ENCODE measurements at places on chromosomes 12 and 14.
A peak's percentile ranks its signal among the peaks of the same experiment; 100 is the strongest.

DNA sequence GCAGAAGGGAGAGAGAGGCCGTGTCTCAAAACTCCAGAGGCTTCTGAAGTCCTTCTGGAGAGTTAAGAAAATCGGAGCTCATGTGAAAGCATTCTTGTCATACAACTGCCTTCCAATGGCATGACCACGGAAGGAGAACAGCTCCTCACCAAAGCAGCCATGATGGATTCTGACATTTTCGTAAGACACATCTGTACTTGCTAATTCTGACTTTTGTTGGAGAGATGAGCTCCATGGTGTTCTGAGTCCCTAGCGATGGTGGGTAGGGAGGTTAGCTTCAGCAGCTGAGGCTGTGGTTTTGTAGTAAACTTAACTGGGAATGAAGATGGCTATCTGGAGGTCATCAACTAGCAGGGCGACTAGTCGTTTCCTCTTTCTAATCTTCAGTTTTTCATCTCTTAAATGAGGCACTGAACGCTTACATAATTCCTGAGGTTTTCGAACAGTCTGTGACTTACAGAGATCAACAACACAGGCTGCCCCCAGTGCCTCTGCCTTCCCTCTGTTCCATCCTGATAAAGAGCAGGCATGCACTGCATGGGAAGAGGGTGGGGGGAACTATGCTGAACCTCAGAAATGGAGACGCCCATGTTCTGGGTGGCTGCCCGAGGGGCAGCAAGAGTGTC lies 28.6 kb upstream of the DICER1 start:
- no peak for DNase-seq

DNA sequence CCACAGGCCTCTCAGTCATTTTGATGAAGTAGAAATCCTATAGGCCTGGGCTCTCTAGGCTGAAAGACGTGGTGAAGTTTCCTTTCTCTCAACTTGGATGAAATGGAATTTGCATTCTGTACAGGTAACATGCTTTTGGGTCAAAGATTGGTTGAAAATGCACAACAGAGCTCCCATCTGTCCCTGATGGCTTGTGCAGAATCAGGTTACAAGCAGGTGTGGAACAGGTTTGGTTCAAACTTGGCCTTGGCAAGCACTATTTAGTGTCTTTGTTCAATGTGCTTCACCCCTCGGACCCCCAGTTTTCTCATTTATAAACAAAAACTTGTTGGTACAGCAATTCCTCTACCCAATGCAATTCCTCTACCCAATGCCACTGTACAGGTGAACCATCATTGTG lies 1493.0 kb downstream of the AACS start:
- DNase-seq = no peak

GRCh38 chr12:4771960-4772566 lies 51.9 kb downstream of the GALNT8 start:
- DNase-seq = no peak

DNA sequence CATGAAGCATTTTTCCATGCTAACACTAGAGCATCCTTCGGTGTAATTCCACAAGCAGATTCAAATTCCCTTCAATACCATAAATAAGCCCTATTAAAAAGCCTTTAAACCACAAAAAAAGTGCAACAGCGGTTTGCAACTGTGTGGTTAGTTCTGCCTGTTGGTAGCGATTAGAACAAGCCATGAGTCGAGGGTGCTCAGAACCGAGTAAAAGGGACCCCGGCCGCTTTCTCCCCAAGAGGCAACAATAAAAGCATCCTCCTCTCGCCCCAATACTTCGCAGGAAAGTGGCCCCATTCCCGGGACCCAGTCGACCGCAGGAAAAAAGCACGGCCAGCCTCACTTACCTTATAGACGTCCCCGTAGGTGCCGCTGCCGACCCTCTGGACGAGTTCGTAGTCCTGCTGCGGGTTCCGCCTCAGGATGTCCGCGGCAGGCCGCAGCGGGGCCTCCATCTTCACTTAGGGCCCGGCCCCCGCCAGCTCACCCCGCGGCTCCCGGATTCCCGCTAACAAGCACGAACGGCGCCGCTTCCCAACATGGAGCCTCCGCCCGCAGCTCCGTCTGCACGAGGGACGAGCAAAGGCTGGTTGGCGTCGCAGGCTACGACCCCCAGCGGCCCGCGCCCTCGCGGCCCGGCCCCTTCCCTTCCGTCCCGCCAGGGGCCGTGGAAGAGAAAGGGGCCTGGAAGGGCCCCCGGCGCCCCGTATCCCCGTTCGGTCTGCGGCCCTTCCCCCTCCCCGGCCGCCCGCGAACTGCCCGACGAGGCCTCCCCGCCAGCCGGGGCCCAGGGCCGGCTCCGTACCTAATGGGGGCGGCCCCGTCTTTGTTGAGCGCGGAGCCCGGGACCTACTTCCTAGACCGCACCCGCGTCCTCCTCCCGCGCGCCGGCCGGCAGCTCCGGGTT lies 521 bp downstream of the MAP4K5 start:
- DNase-seq = peak; percentile 9

GRCh38 chr12:55957106-55957859 lies 8.6 kb downstream of the PMEL start:
- no peak for DNase-seq

DNA sequence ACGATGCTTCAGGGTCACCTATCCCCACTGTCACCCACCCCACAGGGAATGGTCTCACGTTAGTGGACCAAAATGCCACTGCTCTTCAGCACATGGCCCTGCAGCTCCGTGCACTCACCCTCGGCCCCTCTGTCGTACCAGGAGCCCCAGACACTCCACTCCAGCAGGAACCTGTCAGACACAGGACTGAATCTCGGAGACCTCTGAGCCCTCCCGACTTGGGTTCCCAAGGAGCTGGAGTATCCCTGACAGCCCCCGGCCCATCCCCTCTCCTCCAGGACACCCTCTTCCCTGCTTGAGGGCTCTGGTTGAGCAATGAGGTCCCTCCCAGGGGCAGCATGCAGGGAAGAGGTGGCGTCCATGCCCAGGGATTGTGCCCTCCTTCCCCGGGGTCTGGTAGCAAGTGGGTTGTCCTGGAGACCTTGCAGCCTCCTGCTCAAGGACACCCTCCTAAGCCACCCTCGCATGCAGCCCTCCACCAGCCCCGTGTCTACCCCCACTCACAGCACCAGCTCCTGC lies 20.4 kb upstream of the LRTM2 start:
- DNase-seq = no peak

- DNase-seq = no peak
Measured at GRCh38 chr14:44910821-44911220, 50.9 kb downstream of the KLHL28 start.

GRCh38 chr12:911191-911826 lies 38.2 kb downstream of the RAD52 start:
- no peak for DNase-seq
